IMR-90 (cell line): ENCODE measurements at places on chromosomes 6 and 20. TPM values are rescaled to one million over a fixed set of nuclear protein-coding genes. Genes with fewer than 3 reads are reported as not detected.

- peak; percentile 25 for DNase-seq
These were observed 311.0 kb downstream of the CENPW start for GRCh38 chr6:126650931-126651330.

GRCh38 chr20:47770935-47771334 is 14.3 kb downstream of the SULF2 start:
- DNase-seq, result no peak

ABHD16B gene
- total RNA-seq, result not detected in 2 replicates

OLIG3 gene
- not detected in 2 replicates for total RNA-seq

GRCh38 chr20:23880417-23880816 is 869 bp upstream of the CST5 start:
- peak; percentile 3 for DNase-seq

RNF144B gene
- total RNA-seq, result 2.7 and 2.8 TPM in 2 replicates

DNA sequence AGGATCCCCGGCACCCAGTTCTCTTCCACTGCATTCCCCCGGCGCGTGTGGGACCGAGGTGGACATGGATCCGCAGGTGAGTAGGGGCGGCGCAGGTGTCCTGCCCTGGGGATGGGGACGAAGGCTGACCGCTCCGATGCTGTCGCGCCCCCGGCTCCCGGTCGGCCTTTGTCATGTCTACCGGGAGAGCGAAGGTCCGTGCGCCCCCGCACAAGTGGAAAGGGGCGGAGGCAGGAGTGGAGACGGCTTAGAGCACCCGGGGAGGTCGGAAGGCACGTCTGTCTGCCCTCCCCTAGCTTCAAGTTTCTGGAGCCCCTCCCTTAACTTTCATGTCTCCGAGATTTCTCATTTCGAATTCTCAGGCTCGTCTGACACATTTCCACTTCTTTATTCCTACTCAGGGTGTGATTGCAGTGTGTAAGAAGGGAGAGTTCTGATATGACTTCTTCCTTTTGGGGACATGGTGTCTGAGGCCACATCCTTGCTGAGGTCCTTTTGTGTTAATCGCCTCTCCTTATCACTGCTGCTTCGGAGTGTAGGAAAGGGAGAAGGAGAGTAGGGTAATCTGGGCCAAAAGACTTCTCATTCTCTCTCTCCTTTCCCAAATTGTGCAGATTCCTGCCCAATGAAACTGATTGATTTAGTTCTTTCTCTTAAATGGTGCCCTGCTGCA is 435 bp downstream of the KIFC1 start:
- peak; percentile 44 for DNase-seq

DNA sequence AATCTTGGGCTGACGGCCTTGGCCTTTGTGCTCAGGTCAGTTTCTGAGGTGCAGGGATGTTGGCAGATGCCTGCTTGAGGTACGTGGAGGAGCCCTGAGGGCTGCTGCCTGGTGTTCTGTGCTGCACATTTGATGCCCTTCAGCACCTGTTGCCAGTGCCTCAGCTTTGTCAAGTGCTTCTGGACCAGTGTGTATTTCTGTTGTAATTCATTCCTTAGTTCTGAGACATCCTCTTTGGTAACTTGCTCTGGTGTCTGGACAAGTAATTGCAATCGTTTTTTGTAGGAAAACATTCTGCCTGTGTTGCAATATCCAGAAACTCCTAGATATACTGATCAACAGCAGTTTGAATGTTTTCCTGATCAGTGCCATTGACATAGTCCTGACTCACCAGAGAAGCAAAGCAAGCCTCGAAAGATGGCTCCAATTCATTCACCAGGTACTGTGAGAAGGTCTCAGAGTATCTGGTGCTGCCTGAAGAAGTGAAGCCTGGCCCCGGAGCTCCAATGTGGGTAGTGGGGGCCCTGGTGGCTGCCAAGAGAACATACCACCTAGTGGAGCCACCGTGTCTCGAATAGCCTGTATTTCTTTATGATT is 26.7 kb downstream of the ZNF337 start:
- peak; percentile 87 for DNase-seq

CCN2 gene
- 148 and 211 TPM in 2 replicates for total RNA-seq

ARFRP1 gene
- 25.3 and 29.2 TPM in 2 replicates for total RNA-seq

- DNase-seq, result no peak
These were observed 199.8 kb downstream of the DLL1 start for GRCh38 chr6:170091000-170091638.

DNA sequence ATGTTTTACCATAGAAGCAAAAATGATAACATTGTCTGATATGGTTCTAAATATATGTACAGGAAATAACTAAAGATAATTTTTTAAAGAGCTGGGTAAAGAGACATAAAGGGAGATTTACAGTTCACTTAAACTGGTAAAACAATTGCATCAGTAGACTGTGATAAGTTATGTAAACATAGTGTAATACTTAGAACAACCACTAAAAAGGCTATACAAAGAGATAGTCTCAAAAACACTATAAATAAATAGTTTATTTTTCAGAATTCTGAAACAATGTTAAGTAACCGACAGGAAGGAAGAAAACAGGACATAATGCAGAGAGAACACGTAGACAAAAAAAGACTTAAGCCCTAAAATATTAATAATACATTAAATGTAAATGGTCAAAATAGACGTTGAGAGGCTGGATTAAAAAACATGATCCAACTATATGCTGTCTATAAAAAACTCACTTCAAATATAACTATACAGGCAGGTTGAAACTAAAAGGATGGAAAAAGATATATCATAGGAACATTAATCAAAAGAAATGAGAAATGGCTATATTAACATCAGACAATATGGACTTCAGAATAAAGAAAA is 32.7 kb upstream of the ATXN1 start:
- DNase-seq, result no peak

DNA sequence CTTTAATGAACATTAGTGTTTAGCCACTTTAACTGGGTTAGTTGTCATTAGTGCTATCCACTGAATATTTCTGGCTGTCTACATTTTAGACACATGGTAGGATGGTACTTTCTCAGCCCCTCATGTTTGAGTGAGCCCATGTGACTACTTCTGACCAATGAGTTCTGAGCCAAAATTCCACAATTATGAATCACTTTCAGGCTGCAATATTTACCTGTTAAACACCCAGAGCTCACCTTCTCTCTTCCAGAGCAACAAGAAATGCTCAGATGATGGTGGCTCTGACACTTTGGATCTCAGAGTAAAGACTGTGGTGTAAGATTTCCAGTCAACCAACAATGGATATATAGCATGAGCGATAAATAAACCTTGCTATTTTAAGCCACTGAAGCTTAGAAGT is 24.8 kb downstream of the SPACA1 start:
- DNase-seq, result no peak

GRCh38 chr6:167872538-167873210 is 46.0 kb downstream of the AFDN start:
- peak; percentile 47 for DNase-seq

ENPP4 gene
- under 0.01 TPM in 2 replicates for total RNA-seq
